Iris pigment epithelial cell (primary cell): ENCODE measurements at places on chromosomes 12 and 14.

- DNase-seq = no peak
Observed at GRCh38 chr14:32470161-32470715, 141.1 kb downstream of the AKAP6 start.

- DNase-seq = peak; percentile 62
Observed at GRCh38 chr12:96036765-96037455, 1.5 kb upstream of the LTA4H start.

DNA sequence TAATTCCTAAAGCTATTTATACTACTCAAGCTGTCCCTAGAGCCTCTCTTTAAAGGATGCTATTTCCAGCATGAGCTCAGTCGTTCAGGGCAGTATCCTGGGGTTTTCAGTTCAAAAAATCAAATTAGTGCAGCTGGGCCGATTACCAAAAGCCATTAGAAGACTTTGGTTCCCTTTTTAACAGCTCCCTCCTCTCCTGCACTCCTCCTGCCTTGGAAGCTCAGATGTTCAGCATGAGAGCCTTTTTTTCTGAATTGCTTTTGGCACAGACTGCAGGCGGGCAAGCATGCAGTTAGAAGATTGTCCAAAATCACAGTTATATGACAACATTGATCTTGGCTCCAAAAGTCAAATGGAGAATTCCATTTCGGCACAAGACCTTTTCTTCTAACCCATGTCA lies 179.6 kb downstream of the SLC35F4 start:
- no peak for DNase-seq

GRCh38 chr14:106308839-106309389 lies 782.5 kb downstream of the TMEM121 start:
- peak; percentile 5 for DNase-seq

DNA sequence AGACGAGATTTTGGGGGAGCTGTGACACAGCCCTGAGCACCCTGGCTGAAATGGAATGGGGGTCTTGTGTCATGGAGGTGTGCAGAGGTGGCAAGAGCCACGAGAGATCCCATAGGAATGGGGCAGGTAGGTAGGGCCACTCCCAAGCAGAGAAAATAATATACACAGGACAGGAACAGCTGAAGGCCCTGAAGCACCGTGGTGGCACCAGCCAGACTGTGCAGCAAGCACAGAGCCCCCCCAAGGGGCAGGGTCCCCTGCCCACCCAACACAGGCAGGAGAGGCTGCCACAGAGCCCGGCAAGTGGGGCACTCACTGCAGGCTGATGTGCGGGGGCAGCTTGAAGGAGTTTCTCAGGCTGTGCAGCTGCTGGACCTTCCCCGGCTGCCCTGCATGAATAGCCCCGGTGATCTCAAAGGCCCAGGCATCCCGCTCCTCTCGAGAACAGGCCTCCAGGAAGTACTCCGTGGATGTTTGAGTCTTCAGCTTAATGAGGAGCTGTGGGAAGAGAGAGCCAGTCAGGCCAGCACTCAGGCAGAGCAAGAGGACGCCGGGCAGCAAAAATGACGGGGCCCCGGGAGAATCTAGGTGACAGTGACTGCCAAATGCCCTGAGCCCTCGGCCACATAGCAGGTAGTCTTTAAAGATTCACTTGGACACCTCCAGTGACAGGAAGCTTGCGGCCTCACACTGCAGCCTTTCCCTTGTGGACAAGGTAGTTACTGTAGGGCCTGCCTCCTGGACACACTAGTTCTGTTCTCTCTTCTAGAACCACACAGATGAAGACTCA lies 16.7 kb downstream of the PLEK2 start:
- DNase-seq = no peak

DNA sequence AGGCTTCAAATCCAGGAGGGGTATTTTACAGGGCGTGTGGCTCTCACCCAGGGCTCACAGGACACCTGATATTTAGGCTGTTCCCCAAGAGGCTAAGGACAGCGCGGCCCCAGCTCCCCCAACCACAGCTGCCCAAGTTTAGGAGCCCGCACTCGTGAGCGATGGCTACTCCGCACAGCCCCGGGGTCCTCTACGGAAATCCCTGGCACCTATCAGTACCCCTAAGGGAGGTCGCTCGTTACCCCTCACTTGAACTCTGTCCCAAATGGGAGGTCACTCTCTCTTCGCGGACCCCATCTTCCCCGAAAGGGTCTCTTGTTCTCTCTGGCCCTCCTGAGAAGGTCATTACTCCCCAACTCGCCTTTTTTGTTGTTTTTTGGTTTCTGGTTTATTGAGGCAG lies 708 bp upstream of the P2RX4 start:
- no peak for DNase-seq

- peak; percentile 85 for DNase-seq
Observed at GRCh38 chr12:25839470-25839869, 119.0 kb upstream of the RASSF8 start.

- no peak for DNase-seq
Observed at GRCh38 chr12:81005606-81006005, 67.9 kb upstream of the LIN7A start.
